Esophagus squamous epithelium (tissue), 5 donors: ENCODE measurements at places on chromosomes 13 and 19.

- DNase-seq, result no peak
These were observed 54.7 kb downstream of the NFIC start for GRCh38 chr19:3420909-3421619.

GRCh38 chr19:8835877-8836276, 3.7 kb downstream of the MBD3L1 start:
- DNase-seq, result no peak

DNA sequence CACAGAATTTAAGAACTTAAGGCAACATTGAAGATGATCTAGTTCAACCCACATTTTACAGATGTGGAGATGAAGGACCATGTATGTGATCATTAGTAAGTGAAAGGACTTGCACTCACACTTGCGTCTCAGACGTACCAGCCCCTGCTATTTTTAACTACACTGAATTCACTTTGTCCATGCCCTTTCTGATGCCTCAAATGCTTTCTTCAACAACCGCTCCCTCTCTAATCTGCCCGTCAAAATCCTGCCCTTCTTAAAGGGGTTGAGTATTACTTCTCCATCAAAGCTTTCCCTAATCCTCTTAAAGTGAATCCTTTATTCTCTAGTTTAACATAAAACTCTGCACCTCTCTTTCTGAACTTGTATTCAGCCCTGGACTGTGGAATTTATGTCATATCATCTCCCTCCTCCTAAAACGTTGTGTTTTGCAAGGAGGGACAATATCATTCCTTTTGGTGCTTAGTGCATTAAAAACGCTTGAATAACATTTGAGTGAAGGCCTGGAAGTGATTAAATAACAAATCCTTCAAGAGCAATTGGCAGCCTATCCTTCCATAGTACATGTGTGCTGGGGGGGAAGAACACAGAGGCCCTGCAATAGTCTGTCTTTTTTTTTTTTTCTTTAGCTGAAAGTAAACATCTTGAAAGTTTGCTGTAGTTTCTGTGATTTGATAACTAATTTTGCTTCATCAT, 493.3 kb downstream of the LMO7 start:
- no peak for DNase-seq

- no peak for DNase-seq
These were observed 365.7 kb upstream of the KLHL1 start for GRCh38 chr13:70473907-70474306.

DNA sequence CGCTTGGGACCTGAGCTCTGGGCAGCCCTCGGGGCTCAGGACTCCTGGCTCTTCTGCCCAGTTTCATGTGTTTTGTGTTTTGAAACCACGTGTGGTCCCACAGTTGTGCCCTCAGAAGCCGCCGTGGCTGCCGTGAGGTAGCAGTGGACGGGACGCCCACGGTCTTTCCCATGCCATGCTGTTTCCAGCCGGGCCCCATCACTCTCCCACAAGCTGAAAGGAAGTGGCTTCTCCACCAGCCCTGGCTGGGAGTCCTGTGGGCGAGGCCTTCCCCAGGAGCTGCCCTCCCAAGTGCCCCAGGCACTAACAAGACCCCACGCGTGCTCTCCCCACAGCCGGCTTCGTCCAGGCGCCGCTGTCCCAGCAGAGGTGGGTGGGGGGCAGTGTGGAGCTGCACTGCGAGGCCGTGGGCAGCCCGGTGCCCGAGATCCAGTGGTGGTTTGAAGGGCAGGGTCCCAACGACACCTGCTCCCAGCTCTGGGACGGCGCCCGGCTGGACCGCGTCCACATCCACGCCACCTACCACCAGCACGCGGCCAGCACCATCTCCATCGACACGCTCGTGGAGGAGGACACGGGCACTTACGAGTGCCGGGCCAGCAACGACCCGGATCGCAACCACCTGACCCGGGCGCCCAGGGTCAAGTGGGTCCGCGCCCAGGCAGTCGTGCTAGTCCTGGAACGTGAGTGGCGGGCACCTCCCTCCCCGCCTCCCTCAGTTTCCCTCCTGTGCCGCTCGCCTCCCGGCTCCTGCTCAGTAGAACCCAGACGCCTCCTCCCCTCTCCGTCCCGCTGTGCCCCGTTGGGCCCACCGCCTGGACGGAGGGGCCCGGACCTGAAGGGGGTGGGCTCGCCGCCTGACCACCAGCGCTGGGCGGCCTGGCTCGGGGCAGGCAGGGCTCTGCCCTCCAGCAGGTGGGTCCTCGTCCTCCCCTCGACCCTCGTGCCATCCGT, 5.3 kb downstream of the BSG start:
- no peak for DNase-seq

GRCh38 chr19:1310853-1311180, 25.1 kb downstream of the EFNA2 start:
- DNase-seq, result no peak

DNA sequence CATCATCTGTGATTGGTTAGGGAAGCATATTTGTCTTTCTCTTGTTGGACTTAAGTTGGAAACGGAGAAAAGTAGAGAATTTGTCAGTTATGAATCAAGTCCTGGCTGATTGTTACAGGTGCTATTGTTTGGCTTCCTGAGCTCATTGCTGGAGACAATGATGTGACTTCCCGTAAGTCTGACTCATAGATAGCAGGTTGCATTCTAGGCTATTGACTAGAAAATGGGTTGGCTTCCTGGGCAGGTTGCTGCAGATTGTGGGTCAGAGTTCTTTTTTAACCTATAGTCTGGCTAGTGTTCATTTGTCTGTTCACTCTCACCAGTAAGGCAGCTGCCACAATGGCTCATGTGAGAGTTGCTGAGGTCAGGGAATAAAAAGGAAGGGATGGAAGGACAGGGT, 101.5 kb downstream of the CCNA1 start:
- DNase-seq, result no peak

DNA sequence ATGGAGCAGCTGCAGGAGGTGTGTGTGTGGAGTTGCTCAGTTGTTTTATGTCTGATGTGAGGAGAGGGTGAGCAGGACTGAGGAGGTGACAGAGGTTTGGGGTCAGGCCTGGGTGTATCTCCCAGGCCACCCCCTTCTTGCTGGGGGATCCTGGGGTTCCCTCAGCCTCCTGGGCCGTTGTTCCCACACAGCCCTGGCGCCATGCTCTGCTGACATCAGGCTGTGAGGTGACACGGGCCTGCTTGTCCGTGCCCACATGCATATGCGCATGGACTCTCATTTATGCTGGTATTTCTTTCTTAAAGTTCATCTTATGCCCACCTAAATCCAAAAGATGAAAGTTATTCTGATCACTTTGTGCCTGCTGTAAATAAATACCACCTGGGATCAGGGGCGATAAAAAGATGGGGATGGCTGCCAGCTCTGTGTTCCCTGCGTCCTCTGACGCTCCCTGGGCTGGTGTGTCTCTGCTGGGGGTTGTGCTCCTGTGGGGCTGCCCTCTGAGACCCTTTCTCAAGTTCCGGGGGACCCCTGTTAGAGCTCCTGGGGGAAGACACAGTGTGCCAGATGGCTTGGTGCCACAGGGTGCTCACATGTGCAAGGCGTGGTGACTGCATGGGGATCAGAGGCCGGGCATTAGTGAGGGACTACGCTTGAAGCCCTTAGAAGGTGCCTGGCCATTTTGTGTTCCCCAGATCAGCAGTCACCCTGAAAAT, 12.6 kb downstream of the NAXD start:
- DNase-seq, result no peak

GRCh38 chr19:16922592-16922934, 33.8 kb downstream of the F2RL3 start:
- no peak for DNase-seq

GRCh38 chr19:32519023-32519422, 62.0 kb upstream of the PDCD5 start:
- DNase-seq, result no peak

DNA sequence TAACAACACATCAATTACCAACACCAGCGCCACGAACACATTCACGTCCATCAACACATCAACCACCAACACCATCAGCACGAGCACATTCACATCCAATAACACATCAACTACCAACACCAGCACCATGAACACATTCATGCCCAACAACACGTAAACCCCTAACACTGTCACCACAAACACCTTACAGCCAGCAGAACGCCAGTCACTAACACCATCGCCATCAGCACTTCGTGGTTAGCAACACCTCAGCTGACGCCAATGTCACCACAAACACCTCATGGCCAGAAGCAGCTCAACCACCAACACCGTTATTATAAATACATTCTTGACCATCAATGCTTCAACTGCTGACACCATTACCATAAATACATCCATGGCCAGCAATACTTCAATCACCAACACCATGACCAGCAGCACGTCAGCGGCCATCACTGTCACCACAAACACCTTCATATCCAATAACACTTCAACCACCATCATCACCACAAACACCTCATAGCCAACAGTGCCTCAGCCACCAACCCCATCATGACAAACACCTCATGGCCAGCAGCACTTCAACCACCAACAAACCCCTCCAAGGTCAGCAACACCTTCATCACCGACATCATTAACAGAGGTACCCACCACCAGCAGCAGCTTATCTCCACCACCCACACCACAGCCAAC, 9.4 kb downstream of the FCER2 start:
- no peak for DNase-seq

GRCh38 chr13:52936806-52937205, 88.4 kb upstream of the PCDH8 start:
- no peak for DNase-seq

GRCh38 chr13:93344048-93344705, 117.6 kb downstream of the GPC6 start:
- DNase-seq, result no peak

DNA sequence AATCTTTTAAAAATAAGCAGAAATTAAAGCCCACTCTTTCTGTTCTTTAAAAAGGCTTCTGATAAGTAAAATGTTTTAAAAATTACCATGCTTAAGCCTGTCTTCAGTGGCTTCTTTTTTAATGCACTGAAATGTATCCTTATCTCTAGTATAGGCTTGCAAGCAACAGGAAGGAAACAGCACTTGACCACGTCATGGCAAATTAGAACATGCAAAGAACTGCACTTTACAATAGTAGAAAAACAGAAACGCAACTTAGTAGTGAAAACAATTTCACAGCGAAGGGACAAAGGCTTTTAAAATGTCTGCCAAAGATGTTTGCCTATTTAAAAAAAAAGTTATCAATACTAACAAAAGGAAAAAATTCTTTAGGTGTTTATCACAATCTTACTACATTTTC, 36.3 kb downstream of the ELF1 start:
- no peak for DNase-seq

DNA sequence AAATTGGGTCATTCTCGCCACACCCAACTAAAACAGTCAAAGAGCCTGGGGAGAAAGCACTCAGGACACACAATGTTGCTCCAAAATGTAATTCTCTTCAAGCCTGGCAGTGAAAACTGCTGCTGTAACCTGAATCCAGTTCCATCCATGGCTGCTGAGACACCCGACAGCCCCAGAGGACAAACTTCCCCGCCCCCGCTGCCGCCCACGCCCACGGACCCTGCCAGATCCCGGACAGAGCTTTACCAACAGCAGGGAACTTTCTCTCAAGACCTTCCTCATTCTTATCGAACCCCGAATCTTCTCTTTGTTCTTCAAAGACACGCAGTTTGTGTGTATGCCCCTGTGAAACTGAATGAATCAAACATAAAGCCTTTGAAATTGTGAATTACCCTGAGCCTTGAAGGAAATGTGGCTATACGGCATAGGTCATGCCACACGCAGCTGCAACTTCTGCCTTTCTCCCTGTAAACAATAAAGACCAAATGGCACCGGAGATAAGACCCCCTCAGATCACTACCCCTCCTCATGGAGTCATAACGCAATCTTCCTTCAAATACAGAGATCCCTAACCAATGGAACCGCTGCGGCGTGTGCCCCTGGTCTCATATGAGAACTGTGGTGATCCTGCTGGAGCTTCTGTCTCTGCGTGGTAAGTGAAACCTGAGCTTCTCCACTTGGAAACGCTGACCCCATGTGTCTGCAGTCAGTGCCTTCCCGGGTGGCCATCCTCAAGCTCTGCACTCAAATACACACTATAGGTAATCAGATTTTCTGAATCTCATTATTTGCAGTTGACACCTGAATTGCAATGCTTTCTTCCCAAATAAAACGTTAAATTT, 4.8 kb upstream of the LAMP1 start:
- no peak for DNase-seq

DNA sequence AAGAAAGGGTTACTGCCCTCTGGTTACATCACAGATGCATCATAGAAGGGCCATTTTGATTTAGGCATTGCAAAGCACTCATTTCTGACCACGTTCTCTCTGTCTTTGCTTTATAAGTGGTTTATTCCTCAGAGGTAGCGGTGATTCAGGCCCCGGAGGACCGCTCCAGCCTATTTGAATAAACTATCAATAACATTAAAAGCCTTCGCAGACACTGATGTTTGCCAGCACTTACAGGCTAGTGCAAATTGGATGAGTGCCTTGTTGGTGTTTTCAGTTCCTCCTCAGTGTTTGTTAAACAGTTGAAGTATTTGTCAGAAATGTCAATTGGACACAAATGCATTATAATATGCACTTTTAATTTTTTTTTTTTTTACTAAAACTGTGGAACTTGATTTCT, 120.2 kb downstream of the RXFP2 start:
- no peak for DNase-seq

GRCh38 chr13:99228737-99229691, 28.4 kb downstream of the UBAC2 start:
- DNase-seq, result no peak

- no peak for DNase-seq
These were observed 434.4 kb upstream of the NBEA start for GRCh38 chr13:34507630-34508029.

DNA sequence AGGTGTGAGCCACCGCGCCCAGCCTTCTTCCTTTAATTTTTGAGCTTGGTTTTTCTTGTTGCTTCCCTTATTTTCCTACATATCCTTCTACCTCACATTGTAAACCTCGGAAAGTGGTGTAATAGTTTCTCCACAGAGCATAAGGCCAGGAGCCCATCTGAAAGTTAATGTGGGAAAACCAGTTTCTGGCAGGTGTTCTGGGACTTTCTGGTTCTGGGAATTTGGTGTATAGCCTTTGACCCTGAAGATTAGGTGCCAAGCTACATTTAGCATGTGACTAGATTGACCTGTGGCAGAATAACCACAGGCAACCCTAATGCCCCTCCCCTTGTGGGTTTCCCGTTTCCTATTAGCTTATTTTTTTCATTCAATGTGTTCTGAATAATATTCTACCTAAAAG, 8.7 kb downstream of the POP4 start:
- no peak for DNase-seq

DNA sequence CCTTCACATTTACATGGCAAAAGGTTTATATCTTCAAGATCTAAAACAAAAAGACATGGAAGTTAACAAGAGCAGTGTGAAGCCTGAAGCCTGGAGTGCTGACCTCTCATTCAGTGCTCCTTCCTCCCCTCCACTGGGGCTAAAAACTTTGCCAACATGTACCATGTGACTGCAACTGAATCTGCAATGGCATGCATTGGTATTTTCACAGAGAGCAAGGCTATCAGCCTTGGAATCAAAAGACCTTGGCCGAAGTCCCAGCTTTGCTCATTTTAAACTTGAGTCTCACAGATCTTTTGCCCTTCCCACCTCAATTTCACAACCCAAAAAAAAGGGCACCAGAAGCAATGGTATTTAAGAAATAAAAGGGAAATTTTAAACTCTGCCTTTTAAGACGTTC, 325.1 kb downstream of the DCT start:
- no peak for DNase-seq

GRCh38 chr19:10454267-10454666, 33.9 kb downstream of the PDE4A start:
- no peak for DNase-seq
